ENCODE measurements at places on chromosomes 4 and X. TPM values are rescaled to one million over a fixed set of nuclear protein-coding genes. Genes with fewer than 3 reads are reported as not detected.

DNA sequence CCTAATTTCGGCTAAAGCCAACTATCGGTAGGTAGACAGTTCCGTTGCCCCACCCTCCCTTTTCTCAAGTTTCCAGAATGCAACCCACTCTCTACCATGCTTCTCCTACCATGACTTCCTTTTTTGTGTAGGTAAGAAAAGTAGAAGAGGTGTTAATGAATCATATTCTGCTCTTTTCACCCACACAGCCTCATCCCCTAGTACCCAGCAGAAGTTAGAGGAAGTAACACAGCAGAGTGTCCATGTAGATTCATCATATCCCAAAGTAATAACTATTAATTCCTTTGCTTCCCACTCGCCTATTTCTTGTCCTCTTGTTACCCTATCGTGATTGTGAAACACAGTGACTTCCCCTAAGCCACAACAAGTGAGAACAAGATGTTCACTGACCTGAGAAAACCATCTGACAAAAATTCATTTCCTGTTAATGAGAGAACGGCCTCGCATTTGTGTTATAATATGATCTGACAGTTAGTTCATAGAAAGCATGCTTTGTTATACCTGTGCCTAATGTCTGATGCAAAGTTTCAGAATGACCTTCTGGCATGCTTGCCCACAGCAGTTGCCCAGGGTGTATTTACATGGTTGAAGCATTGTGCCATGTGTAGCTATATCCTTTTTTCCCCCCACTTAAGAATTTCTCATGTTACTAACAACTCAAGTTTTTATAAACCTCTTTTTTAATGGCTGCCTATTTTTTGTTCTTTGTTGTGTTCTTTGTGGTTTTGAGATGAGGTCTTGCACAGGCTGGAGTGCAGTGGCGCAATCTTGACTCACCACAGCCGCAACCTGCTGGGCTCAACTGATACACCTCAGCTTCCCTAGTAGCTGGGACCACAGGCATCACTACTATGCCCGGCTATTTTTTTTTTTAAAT lies 185.6 kb downstream of the RAP1GDS1 start:
- DNase-seq, result no peak

Gene SPARCL1
- total RNA-seq, result 1,726 TPM

DNA sequence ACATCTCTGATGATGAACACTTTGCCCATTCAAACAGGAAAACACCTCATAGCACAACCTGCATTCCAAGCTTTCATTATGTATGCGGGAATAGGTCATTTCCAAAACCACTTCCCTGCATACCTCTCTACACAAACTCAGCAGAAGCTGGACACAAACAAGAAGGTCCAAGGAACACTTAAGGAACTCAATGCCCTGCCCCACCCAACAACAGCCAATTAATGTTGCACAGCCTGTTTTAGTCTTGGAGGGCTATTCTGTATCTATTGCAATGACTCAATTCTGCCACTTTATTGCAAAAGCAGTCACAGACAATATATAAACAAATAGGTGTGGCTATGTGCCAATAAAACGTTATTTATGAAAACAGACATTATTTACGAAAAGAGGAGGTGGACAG lies 16.7 kb downstream of the OPHN1 start:
- DNase-seq, result no peak

Gene NLRP2B
- total RNA-seq, result not detected

- DNase-seq, result no peak
These were observed 56.7 kb upstream of the IRF2 start for GRCh38 chr4:184531008-184531407.

GRCh38 chrX:14777525-14777924 lies 95.3 kb downstream of the FANCB start:
- DNase-seq, result no peak

- no peak for DNase-seq
These were observed 173.5 kb downstream of the NPFFR2 start for GRCh38 chr4:72205298-72205697.

Gene TMEM144
- 7.6 TPM for total RNA-seq

DNA sequence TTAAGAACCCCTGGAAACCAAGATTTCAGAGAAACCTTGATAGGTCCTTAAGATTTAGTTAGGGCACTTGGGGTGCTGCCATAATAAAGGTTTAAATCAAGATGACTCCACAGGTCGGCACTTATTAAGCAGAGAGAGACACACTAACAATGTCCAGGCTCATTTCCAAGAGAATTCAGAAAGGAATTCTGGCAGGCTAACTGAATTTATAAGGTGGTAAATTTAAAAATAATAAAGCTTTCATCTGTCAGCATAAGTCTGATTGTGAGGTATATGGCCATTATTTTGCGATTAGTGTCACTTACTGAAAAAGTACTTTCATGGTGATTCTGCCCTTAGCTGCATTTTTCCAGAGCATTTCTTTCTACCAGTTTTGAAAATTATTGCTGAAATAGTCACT lies 472.7 kb downstream of the ARAP2 start:
- no peak for DNase-seq

All from omental fat pad (tissue), 4 donors.